ENCODE measurements at places on chromosomes 2 and 18.

- DNase-seq, result no peak
Measured at GRCh38 chr2:203574824-203575223, 39.7 kb upstream of the RAPH1 start.

GRCh38 chr18:70659036-70659925, 370.4 kb downstream of the SOCS6 start:
- no peak for DNase-seq

DNA sequence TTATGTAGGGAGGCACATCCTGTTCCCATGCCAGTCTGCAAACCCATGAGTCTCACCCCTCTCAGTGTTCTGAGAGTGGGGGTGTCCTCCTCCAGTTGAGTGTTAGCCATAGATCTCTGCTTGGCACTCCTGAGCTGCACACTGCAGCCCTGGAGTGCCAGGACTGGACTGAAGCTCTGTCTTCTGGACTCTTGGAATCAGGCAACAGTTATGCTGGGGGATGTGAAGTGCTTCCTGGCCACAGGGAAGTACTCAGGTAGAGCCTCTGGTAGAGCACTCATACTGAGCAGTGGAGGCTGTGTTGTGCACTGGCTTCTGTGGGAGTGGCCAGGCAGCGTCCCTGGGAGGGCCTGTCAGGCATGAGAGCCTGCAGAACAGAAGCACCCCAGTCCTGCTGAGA, 43.0 kb downstream of the SERPINB7 start:
- DNase-seq, result no peak

GRCh38 chr2:147506889-147507288, 337.9 kb upstream of the ACVR2A start:
- DNase-seq, result no peak

GRCh38 chr18:69257861-69258458, 142.7 kb upstream of the DOK6 start:
- no peak for DNase-seq

DNA sequence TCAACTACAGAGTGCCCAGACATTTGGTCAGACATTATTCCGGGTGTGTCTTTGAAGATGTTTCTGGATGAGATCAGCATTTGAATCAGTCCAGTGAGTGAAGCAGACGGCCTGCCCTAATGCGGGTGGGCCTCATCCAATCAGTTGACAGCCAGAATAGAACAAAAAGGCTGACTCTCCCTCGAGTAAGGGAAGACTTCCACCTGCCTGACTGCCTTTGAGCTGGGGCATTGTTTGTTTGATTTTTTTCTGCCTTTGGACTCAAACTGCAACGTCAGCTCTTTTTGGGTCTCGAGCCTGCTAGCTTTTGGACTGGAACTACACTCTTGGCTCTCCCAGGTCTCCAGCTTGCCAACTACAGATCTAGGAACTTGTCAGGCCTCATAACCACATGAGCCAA, 111.7 kb upstream of the AGAP1 start:
- DNase-seq, result no peak

DNA sequence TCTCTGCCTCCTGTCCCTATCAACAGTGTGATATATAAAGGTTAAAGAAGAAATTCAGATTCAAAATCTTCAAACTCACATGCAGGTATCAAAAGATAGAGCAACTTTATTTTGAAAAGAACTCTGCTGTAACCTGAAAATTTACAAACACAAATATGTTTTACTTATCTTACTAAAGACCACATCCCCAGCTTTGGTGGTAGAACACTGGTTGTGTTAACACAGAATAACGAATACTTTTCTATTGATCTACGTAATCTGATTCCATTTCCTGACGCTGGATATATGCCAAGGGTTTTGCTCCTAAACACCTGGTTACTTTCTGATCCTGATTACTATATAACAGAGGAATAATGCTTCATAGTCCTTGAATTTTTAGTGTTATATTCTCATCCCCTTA, 23.1 kb upstream of the SLC39A10 start:
- DNase-seq, result no peak

DNA sequence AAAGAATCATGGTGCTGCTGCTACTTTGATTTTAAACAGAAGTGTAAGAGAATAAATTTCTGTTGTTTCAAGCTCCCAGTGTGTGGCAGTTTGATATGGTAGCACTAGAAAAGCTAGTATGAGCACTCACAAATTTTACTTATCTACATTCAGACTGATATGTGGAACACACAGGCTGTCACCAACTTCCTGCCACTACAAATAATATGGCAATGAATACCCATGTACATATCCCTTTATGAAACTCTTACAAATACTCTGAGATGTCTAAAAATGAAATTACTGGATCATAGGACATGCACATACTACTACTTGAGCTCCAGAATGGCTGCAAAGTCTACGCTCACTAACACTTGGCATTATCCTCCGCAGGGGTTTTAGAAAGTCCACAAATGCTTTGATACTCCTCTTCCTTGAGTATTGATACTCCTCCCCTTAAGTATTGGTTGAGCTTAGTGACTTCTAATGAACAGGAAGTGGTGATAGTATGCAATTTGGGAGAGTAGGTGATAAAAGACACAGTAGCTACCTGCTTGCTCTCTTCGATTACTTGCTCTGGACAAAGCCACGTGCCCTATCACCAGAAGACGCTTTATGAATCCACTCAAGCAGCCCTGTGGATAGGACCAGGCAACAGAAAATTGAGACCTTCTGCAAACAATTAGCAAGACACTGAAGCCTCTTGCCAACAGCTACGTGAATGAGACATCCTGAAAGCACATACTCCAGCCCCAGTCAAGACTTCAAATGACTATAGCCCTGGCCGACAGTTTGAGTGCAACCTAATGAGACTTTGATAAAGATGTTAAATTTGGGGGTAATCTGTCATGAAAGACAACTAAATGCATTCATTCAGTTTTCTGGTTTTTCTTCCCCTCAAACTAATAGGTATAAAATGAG, 35.4 kb downstream of the FBXO11 start:
- no peak for DNase-seq

GRCh38 chr2:118856978-118857676, 9.7 kb upstream of the EN1 start:
- DNase-seq, result no peak

GRCh38 chr2:164252568-164253287, 368.6 kb downstream of the GRB14 start:
- DNase-seq, result no peak

- DNase-seq, result no peak
Measured at GRCh38 chr2:201891676-201892075, 85.3 kb downstream of the CDK15 start.

DNA sequence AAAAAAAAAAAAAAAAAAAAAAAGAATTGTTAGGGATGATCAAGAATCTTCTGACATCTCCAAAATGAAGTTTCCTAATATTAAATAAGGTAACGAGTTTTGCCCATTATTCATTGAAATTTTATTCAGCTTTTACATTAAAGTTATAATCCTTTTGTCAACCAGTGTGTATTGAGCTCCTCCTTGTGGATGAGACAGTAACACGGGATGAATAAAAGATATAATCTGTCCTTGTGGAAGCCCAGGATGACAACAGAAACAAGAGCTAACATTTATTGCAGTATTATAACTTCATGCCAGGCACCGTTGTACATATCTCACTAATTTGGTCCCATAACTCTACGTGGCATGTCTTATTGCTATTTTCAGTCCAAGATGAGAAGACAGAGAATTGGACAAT, 33.4 kb upstream of the SERPINB7 start:
- DNase-seq, result peak; percentile 46

- DNase-seq, result no peak
Measured at GRCh38 chr2:98952966-98953365, 16.9 kb upstream of the CRACDL start.

DNA sequence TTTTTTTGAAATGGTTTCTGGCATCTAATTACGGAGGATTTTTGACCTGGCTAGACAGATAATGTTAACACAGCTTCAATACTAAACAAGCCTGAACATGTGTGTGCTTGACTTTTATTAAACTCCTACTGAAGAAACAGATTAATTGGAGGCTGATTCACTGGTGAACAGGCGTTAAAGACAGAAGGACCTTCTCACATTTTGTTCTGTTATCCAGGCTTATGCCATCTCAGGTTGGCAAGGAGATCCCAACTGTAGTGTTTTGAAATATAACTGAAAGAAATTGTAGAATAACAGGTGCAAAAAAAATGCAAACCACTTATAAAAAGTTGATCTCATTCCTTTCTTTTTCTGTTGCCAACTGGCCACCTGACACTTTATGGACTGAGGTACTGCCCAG, 269.6 kb downstream of the ARHGAP15 start:
- no peak for DNase-seq

Measured in AML-193 (cell line).